ENCODE measurements at places on chromosomes 1 and 21.

- DNase-seq: no peak
Measured at GRCh38 chr1:247281001-247281574, 25.2 kb downstream of the VN1R5 start.

DNA sequence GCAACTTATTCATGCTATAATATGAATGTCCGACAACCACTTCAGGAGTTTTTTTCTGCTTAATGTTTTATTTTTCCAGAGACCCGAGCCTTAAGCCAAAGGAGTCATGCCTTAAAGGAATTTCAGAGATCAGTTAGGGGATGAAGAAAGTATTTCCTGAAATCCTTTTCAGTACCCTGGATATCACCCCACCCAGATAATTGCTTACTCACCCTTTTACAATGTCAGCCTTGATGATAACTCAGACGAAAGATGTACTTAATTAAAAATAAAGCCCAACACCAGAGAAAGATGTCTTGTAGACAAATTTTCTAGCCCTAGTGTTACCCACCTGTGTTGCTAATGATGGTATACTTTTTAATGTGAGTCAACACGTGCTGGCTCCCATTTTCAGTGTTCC, 124.1 kb downstream of the XCL2 start:
- no peak for DNase-seq

- DNase-seq: no peak
Measured at GRCh38 chr1:65674522-65674921, 118.2 kb upstream of the PDE4B start.

DNA sequence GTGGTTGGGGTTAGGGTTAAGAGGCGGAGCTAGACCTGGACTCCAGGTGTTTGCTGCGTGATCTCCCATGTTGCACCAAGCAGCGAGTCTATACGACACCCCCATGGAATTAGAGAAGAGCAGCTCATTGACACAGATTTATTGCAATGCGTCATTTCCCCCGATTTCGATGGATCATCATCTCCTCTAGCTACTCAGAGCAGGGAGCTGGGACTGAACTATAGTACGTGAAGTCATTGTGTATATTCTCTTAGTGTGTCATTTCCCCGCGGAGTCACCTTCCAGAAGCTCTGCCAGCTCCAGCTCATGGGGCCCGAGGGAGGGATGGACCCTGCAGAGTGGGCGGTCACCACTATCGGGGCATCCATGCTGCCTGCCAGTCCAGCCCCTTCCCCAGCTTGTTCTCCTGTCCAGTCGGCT, 7.5 kb upstream of the C2CD2 start:
- no peak for DNase-seq

GRCh38 chr1:209875515-209875914, 47.7 kb downstream of the UTP25 start:
- DNase-seq: peak; percentile 95

DNA sequence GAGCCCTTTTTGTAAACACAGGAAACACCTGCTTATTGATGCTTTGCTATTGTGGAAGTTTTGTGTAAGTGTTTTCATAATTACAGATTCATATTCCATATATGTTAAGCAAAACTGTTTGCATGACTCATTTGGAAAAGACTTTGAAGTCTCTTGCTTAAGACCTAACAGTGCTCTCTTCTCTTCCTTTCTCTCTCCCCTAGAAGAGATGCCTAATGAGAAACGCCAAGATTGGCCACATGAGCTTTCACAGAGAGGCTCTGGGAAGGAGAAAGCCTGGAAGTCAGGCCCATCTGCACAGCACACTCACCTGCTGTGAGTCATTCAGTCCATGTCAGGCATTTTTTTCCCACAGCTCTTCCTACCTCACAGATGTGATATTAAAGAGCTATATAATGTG, 101.6 kb upstream of the PALMD start:
- peak; percentile 66 for DNase-seq

DNA sequence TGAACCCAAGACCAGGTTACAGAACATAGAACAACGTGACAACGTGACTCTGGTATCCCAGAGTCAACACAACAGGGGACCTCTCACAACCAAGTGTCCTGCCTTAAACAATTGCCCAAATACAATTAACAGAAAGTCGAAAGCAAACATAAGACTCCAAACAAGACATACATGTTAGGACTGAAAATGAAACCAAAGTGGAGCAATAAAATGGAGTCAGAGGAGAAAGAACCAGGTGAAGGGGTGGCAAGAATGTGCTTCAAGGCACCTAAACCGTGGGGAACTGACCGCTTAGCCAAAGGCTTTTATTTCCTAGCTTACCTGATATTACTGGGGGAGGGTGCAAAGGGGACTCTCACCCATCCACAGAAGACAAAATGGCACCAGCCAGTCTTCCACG, 17.8 kb downstream of the BACE2 start:
- no peak for DNase-seq

DNA sequence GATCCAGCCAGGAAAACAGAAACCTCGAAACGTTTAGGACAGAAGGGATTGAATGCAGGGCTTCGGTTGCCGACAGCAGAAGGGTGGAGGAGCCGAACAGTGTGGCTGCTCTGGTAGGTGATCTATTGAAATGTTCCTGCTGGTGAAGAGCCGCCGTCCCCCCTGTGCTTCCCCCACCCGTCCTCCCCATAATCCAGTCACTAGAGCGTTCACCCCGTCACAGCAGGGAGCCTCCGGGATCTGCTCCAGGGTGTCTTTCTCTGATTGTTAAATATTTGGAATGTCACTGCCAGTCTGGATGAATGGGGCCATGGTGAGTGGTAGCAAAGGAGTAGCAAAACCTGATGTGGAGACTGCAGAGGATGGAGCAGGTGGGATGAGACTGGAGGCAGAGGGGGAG, 255.1 kb upstream of the CSF3R start:
- no peak for DNase-seq

GRCh38 chr1:222239130-222239529, 308.8 kb downstream of the HHIPL2 start:
- DNase-seq: no peak

DNA sequence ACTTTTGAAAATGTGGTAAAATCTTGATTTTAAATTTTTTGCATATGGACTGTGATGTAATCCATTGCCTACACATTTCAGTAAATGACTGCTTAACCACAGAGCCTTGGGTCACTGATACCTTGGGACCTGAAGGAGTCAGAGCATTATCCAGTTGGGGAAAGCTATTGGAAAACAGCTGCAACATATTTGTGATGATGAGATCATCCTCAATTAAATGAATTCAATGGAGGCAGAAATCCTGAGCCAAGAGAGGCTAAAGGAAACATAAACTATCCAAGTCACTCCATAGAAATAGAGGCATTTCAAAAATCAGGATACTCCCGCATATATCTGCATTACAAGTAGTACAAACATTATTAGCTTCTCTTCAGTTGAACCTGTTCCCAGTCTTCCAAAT, 99.8 kb upstream of the PRMT6 start:
- no peak for DNase-seq

- no peak for DNase-seq
Measured at GRCh38 chr1:6923955-6924881, 139.0 kb downstream of the CAMTA1 start.

GRCh38 chr1:230750576-230750975, 3.4 kb downstream of the CAPN9 start:
- no peak for DNase-seq

DNA sequence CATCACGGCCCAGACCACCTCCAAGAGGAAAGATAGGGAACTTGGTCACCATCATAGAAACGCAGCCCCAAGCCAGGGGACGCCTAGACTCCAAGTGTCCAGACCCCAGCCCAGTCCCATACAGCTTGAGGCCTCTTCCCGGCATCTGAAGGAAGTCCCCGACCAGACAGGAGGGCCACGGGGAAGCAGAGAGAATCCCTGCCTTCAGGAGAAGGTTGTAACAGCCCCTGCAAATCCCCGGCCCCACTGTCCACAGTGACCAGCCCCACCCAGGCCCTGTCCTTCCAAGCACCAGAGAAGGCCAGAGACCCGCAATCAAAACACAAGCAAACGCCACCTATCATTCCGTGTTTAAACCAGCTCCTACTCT, 1.7 kb downstream of the SLC19A1 start:
- no peak for DNase-seq

GRCh38 chr1:36731226-36732014, 248.7 kb upstream of the CSF3R start:
- DNase-seq: no peak

- DNase-seq: no peak
Measured at GRCh38 chr21:38492007-38492406, 6.3 kb downstream of the ERG start.

DNA sequence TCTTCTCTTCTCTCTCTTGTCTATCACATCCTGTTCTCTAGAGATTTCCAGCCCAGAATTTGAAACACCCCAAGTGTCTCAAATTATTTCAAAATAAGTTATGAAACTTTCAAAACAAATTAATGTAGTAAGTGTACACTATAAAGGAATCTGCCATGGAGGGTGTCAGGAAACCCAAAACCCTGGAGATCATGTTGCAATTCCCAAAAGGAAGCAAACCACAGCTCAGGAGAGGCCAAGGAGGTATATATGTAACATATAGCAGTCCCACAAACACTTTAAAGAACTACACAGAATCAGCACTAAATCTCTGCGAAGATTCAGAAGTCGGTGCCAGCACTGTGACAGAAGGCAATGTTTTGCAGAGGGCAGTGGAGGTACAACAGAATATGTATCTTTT, 26.6 kb downstream of the PTPN14 start:
- DNase-seq: no peak

GRCh38 chr1:99503276-99503747, 142.6 kb upstream of the PALMD start:
- DNase-seq: no peak

- DNase-seq: no peak
Measured at GRCh38 chr1:89023026-89023425, 360 bp upstream of the GBP3 start.

DNA sequence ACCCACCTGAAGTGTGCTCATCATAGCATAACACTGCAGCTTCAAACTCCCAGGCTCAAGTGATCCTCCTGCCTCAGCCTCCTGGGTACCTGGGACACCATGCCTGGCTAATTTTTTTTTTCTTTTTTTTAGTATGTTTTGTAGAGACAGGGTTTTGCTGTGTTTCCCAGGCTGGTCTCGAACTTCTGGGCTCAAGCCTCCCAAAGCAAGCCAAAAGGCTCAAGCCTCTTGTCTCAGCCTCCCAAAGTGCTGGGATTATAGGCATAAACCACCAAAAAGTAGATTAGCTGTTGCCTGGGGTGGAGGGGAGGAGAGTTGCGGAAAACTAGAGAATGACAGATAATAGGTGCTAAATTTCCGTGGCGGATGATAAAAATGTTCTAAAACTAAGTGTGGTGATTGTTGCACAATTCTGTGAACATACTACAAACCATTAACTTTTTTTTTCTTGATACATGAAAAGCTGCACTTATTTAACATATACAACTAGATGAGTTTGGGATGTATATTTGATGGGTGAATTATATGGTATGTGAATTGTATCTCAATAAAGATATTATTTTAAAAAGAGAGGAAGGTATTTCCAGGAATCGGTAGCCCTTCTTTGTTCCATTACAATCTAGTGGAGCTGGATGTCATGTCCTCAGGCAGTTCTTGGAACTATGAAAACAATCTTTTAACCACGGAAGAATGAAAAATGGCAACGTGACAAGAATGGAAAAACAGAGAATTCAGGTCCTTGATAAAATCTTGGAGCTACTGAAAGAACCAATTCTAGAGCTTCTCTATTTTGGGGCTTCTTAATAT, 27.3 kb upstream of the MED18 start:
- no peak for DNase-seq

DNA sequence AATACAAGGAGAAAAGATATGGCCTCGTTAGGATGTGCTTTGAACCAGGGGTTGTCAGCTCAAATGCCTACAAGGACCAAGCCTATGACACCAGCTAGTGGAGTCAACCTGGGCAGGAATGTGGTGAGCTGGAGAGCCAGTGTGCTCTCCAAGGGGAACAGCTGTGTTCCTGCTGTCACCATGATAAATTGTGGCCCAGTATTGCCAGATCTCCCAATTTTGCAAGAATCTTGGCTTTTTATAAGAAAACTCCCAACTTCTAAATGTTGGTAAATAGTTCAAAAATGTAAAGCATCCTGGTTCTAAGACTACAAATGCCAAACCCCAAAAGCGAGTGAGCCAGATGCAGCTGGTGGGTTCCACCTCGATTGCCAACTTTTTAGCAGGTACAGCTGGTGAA, 391.1 kb downstream of the PLPP3 start:
- DNase-seq: no peak

GRCh38 chr1:209387969-209388329, 195.6 kb upstream of the CAMK1G start:
- no peak for DNase-seq

DNA sequence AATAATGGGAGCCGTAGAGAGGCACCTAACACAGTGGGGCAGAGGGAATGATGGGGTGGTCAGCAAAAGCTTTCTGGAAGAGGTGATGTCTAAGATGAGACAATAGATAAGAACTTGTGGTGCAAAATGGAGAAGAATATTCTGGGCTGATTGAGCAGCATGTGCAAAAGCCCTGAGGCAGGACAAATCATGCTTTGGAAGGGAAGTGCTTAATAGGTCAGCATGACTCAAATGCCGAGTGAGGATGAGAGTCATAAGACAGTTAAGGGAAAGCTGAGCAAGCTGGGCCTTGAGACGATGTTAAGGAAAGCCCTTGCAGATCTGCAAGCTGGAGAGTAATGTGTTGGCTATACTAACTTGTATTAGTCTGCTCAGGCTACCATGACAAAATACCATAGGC, 37.3 kb upstream of the ASB17 start:
- DNase-seq: no peak

- no peak for DNase-seq
Measured at GRCh38 chr1:104264521-104264920, 514.8 kb downstream of the AMY1C start.

- peak; percentile 81 for DNase-seq
Measured at GRCh38 chr1:165364568-165365133, 8.1 kb upstream of the LMX1A start.

GRCh38 chr1:179353546-179353945, 12.2 kb upstream of the AXDND1 start:
- no peak for DNase-seq

- DNase-seq: no peak
Measured at GRCh38 chr1:81443288-81443687, 357.4 kb upstream of the ADGRL2 start.

Data from NCI-H1105 treated with DMSO at 0.1 percent for 48 hours (cell line).